ENCODE measurements at places on chromosomes 1 and 21.

- peak; percentile 89 for DNase-seq
Measured at GRCh38 chr1:46687093-46687659, 15.5 kb downstream of the TEX38 start.

GRCh38 chr1:15426492-15427279, 11.6 kb upstream of the CTRC start:
- no peak for DNase-seq

DNA sequence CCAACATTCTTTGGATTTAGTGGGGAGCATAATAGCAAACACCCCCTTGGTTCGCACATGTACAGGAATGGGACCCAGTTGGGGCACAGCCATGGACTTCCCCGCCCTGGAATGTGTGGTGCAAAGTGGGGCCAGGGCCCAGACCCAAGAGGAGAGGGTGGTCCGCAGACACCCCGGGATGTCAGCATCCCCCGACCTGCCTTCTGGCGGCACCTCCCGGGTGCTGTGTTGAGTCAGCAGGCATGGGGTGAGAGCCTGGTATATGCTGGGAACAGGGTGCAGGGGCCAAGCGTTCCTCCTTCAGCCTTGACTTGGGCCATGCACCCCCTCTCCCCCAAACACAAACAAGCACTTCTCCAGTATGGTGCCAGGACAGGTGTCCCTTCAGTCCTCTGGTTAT, 21.8 kb downstream of the UQCRHL start:
- DNase-seq, result no peak

DNA sequence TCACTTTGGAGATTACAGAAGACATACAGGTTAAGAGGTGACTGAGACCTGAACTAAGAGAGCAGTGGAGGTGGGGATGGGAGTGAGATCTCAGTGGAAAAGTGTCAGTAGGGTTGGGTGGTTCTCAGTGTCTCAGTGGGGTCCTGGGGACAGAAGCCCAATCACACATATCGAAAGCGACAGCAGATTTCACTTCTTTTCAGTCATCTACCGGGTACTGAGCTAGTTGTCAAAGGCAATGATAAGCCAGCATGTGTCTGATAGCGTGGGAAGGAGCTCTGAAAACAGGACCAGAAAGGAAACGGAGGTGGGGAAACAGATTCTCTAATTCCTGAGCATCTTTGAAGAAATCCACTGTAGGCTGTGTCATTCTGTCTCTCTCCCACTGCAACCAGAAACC, 59.5 kb downstream of the RHOU start:
- no peak for DNase-seq

GRCh38 chr1:40803902-40804301, 20.3 kb downstream of the KCNQ4 start:
- DNase-seq, result no peak

DNA sequence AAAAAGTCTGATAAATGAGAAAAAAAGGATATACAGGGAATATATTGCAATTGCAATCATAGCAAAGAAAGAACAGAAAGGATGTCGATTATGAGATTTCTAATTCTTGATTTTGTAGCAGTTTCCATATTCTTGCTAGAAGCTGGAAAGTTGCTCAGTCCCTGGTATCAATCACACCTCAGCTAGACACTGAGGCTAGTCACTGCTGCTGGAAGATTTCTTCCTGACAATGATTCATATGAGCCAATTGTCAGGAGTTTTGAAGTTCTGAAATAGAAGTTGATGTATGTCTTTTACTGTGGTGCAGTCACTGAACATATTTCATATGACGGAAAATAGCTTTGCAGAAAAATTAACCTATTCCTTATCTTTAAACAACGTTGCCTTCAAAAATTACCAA, 208.4 kb upstream of the C1orf105 start:
- no peak for DNase-seq

DNA sequence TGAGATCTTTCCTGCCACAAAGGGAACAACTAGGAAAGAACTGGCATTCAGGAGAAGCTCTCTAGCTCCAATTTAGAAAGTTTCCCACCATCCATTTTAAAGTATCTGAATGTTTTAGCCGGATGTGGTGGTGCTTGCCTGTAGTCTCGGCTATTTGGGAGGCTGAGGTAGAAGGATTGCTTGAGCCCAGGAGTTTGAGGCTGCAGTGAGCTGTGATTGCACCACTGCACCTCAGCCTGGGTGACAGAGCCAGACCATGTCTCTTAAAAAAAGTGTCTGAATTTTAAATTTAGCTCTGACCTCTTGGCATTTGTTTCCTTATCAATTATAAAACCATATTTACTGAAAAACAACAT, 67.2 kb downstream of the RPAP2 start:
- no peak for DNase-seq

GRCh38 chr1:243443557-243443956, 187.7 kb downstream of the SDCCAG8 start:
- no peak for DNase-seq

GRCh38 chr1:116667078-116667574, 407 bp downstream of the IGSF3 start:
- no peak for DNase-seq
